Stimulated activated CD8-positive, alpha-beta memory T cell treated with anti-CD3 and anti-CD28 coated beads, Interleukin-4, amount 100 ng/mL, for 1 hour (primary cell): ENCODE measurements at places on chromosomes 11 and 22.

DNA sequence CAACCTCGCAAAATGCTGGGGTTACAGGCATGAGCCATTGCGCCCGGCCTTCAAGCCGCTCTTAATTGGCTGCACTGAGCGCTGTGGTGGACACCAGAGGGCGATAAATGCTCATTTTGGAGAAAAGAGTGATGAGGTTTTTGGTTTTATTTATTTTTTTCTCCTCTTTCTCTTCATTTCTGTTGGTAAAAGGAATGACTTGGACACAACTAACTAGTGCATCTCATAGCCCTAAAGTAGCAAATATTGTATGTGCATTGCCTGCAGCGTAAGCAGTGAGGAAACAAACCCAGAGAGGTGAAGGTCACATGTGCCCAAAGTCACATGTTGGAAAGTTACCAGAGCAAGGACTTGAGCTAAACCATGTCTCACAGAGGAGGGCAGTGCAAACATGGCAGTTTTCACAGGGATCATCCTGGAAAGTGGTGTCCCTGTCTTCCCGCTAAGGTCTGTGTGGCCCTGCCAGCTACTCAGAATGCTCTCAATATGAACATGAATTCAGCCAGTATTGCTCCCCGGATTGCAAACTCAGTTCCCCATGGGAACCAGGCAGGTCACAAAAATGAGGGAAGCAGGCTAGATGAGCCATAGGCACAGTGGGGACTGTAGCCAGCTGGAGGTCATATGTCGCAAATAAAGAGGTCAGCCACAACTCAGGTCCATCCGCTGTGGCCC lies 8.6 kb upstream of the CD82 start:
- no peak for DNase-seq

GRCh38 chr22:34842630-34843029 lies 223.3 kb upstream of the ISX start:
- no peak for DNase-seq

DNA sequence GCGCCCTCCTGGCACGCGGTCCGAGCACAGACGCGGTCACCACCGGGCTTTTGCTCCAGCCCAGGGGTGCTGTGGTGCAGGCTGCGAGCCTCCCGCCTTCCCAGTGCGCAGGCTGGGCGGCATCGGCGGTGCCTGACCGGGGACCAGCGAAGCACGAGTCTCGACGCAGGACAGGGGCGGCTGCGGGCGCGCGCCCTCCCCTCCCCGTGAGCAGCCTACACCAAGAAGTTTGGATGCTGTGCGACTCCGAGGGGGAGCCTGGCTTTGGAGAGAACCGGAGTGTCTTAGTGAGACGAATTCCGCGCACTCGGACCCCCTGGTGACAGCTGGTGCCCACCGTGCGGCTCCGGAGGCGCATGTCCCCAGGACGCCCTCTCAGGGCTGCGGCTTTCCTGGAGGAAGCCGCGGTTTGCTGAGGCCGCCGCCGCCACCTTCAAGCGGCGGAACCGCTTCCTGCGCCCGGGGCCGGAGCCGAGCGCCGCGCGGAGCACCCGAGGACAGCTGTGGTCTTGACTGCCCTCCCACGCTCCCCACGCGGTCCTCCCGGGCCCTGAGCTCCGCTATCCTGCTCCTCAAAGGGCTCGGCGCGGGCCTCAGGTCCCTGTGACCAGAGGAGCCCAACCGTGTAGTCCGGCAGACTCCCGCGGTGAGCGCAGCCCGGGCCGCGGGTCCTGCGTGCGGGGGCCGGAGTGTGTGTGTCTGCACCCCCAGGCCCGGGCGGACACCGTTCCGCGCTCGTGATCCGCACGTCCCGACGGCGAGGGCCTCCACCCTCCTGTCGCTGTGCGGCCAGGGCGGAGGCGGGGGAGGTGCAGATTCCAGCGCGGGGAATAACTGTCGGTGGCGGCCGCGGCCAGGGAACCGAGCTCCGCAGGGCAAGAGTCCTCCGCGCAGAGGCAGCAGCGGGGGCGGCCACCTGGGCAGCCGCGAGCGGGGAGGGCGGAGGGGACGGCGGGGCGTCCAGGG lies 1.7 kb downstream of the FGF3 start:
- no peak for DNase-seq

- DNase-seq, result no peak
These were observed 576.7 kb upstream of the LRRC4C start for GRCh38 chr11:42036201-42036600.

GRCh38 chr22:19880786-19881569 lies 26.3 kb upstream of the GNB1L start:
- no peak for DNase-seq

- no peak for DNase-seq
These were observed 19.2 kb upstream of the OR56A3 start for GRCh38 chr11:5922749-5923426.

GRCh38 chr22:30459181-30460052 lies 12.4 kb downstream of the SEC14L3 start:
- no peak for DNase-seq

- DNase-seq, result no peak
These were observed 2.3 kb downstream of the OR4A16 start for GRCh38 chr11:55345306-55345705.

- no peak for DNase-seq
These were observed 7.1 kb downstream of the TSKU start for GRCh38 chr11:76790251-76790650.

DNA sequence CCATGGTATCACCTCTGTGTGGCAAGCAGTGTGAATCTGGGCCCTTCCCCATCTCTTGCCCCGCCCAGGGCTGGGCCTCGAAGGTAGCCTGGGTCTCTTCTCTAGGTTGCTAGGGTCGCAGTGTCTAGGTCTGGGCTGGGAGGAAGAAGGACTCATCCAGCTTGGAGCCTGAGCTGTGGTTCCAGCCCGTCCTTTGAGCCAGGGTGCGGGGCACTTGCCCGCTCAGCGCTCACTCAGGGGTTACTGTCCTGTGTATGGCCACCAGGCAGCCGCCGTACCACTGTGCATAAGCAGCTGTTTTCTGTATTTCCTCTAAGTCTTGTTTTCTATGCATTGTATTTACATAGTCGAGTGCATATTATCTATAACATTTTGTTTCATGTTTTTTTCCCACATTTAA lies 160.9 kb downstream of the TBC1D22A start:
- no peak for DNase-seq

DNA sequence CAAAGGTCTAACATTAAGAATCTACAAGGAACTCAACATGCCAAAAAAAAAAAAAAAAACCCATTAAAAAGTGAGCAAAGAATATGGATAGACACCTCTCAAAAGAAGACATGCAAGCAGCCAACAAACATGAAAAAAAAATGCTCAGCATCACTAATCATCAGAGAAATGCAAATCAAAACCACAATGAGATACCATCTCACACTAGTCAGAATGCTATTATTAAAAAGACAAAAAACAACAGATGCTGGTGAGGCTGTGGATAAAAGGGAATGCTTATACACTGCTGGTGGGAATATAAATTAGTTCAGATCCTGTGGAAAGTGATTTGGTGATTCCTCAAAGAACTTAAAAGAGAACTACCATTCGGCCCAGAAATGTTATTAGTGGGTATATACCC lies 257.7 kb upstream of the PLET1 start:
- no peak for DNase-seq

DNA sequence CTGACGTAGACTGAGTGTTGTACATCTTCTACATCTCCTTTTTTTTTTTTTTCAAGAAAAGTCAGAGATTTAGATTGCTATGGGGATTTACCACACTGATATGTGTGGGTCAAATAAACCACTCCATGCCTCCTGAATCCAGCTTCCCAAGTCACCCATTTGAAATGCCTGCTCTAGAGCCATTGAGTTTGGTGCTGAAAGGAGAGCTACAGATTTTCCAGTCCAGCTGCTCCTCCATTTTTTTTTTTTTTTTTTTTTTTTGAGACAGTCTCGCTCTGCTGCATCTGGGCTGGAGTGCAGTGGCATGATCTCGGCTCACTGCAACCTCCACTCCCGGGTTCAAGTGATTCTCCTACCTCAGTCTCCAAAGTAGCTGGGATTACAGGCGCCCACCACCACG lies 115.2 kb upstream of the TIMP3 start:
- DNase-seq, result no peak

GRCh38 chr11:18461909-18462308 lies 6.3 kb downstream of the LDHAL6A start:
- no peak for DNase-seq

- no peak for DNase-seq
These were observed 294.4 kb downstream of the DDX10 start for GRCh38 chr11:108959105-108959761.

GRCh38 chr11:10497371-10498021 lies 42.4 kb downstream of the AMPD3 start:
- no peak for DNase-seq

DNA sequence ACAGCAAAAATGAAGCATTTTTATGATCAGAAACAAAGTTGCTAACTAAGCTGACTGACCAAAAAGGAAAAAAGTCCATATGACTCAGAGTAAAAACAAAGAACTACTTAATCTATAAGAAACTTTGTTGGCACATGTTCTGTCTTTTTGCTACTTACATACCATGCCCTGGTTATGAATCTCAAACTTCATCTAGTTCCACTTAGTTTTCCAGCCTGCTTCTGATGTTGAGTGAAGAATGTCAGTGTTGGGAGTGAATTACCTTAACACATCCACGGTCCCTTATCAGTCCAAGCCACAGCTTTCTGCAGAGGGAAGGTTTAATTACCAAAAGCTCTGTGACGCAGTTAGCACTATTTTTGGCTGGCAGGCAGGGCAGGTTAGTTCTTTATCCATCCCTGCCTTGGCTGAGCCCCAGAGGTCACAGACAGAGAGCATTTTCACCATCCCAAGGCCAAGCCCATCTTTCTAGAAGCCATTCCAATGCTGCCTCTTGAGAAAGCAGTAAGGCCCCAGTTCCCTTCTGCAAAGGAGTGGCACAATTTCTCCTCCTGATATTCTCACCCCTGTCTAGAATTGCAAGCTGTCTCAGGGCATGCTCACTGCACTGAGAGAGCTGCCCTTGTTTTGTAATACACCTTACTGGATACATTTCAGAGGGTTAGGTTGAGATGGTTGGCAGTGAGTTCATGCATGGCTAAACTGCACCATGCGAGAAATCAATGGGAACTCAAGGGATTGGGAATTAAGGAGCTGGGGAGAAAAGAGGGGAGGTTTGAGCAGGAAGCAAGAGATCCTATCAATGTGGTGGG lies 67.1 kb downstream of the SLC1A2 start:
- no peak for DNase-seq

DNA sequence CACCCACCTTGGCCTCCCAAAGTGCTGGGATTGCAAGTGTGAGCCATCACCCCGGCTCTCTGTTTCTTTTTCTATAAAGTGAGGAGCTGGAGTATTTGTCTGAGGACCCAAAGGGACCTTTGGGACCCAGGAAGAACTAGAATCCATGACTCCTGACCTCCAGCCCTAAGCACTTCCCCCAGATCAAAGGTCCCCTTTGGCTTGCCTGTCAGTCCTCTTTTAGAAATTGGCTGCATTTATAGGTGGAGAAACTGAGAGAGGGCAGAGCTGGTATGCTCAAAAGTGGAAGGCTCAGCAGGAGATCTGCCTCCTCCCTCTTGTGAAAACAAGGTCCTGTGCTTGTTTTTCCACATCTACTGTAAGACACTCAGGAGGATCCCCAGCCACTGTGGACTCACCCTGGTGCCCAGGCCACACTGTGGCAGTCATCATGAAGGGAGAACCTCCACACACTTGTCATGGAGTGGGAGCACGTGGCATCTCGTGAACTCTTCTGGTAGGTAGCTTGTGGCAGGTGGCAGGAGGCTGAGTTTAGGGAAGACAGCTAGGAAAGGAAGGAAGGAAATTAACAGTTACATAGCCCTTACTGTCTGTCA lies 12.4 kb upstream of the PLEKHA7 start:
- DNase-seq, result no peak

DNA sequence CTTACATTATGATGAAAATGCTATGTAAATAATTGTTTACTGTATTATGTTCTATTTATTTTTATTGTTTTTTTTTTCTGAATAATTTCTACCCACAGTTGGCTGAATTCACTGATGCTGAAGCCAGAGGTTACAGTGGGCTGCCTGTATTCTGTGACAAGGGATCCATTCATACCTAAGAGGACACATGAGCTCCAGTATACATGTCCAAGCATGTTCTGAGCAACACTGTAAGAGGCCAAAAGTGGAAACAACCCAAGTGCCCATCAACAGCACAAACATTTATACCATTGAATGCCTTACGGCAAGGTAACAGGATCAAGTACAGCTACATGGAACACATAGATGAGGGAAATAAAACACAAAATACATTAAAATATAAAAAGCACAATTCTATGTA lies 1.4 kb upstream of the SRSF8 start:
- DNase-seq, result no peak

- no peak for DNase-seq
These were observed 102.1 kb downstream of the NECTIN1 start for GRCh38 chr11:119626871-119627270.

DNA sequence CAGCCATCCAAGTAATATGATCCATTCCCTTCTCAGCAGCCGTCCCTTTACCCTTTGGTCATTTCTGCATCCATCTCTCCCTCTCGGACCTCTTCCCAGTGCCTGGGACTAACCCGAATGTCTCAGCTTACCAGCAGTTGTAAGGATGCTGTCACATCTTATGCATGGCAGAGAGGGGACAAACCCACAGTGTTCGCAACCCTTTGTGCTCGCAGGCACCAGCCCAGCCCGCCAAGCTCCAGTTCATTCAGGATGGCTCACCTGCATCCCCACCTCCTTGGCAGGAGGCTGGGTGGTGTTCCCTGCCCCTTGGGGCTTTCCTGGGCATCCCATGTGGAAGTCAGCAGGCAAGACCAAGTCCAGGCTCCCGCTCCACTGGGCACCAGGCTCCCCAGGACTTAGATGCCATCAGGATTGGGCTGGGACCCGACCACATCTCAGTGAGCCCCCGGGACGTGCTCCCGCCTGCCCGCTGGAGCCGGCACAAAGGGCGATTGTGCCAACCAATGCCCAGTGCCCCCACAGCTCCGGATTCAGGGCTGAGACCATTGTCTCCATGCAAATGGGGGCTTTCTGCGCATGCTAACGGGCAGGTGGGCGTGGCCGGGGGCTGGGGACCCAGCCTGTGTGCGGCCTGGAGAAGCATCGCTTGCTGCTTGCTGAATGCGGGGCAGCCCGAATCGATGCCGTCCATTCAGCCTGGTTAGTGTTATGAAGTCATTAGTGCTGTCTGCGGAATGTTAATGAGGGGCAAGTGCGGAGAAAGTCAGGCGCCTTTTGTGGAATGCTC lies 108.6 kb downstream of the KCNQ1OT1 start:
- no peak for DNase-seq

- DNase-seq, result no peak
These were observed 2.5 kb downstream of the ROBO3 start for GRCh38 chr11:124867700-124868099.

DNA sequence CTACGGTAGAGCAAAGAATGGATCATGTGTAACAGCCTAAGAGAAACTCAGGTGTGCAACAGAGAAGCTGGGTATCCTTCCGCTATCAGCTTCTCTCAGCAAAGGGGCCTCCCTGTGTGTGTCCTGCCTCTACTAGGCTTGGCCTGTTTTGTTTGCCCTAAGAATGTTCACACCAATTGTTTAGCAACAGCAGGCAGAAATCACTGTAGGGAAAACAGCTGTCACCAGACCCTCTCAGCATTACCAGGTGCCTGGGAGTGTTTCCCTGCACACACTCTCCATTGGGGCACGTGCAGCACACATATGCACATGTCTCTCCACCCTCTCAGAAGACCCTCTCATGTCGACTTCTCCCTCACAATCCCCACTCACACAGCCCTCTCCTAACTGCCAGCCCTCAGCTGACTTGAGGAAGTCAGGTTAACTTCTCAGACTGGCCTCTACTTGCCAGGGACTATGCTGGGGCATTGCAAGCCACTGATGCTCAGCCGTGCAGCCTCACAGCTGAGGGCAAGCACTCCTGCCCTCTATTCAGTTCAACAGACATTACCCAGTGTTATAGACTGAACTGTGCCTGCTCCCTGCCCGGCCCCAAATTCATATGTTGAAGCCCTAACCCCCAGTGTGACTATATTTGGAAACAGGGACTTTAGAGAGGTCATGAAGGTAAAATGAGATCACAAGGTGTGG lies 97.6 kb downstream of the TRIM29 start:
- no peak for DNase-seq
